ENCODE measurements at places on chromosomes 6 and 20. TPM values are rescaled to one million over a fixed set of nuclear protein-coding genes. Genes with fewer than 3 reads are reported as not detected.

- DNase-seq = no peak
Measured at GRCh38 chr20:44549123-44549522, 27.3 kb upstream of the SERINC3 start.

GRCh38 chr6:54801669-54802068 lies 44.9 kb upstream of the FAM83B start:
- no peak for DNase-seq

The LPA gene
- not detected for total RNA-seq

DNA sequence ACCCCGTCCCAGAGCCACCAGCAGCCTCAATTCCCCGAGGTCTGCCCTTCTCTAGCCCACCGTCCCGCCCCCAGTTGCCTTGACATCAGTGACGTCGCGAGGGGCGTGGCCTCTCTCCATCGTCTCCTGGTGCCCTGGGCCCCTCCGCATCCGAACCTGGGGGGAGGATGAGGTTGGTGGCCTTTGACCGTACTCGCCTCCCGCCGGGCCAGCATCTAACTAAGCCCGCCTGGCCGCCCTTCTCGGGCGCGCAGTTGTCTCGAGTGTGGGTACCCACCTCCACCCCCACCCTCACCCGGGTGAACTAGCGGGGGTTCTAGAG lies 5.5 kb upstream of the ARMC12 start:
- peak; percentile 74 for DNase-seq

The HFE gene
- total RNA-seq = 0.27 TPM

Measured in hematopoietic multipotent progenitor cell (in vitro differentiated cells).